ENCODE measurements at places on chromosomes 2 and 18. TPM values are rescaled to one million over a fixed set of nuclear protein-coding genes. Genes with fewer than 3 reads are reported as not detected.

DNA sequence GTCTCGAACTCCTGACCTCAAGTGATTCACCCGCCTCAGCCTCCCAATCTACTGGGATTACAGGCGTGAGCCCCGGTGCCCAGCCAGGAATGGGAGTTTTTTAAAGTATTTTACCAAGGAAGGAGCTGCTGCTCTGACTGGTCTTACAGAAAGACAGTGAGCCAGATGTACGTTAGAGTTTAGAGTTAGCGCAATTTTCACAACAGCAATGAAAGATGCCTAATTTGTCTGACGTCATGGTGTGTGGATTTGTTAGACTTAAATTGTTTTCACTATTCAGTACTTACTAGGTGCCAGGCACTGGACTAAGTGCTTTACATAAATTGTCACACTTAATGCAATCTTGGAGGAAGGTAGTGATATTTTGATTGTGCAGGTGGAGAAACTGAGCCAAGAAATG lies 12.4 kb upstream of the RPL37A start:
- H3K27ac ChIP-seq: no peak overlapping the region
- no peaks in the 10 kb centered on the region for H3K27me3 ChIP-seq
- H3K36me3 ChIP-seq: peaks cover 11% of the 10 kb centered on the region
- no peak for DNase-seq

GRCh38 chr2:163341426-163341825 lies 394.4 kb downstream of the FIGN start:
- no peaks in the 10 kb centered on the region for H3K27me3 ChIP-seq
- H3K4me1 ChIP-seq: no peaks in the 10 kb centered on the region
- H3K4me3 ChIP-seq: no peak overlapping the region

- H3K4me3 ChIP-seq: no peak overlapping the region
- DNase-seq: no peak
- H3K4me1 ChIP-seq: peaks cover 14% of the 10 kb centered on the region
- H3K27me3 ChIP-seq: no peaks in the 10 kb centered on the region
Observed at GRCh38 chr2:16620590-16620989, 45.0 kb downstream of the CYRIA start.

GRCh38 chr2:104375206-104375605 lies 478.7 kb upstream of the POU3F3 start:
- no peaks in the 10 kb centered on the region for H3K4me1 ChIP-seq
- H3K4me3 ChIP-seq: no peak overlapping the region
- H3K36me3 ChIP-seq: no peaks in the 10 kb centered on the region
- no peaks in the 10 kb centered on the region for H3K27me3 ChIP-seq

Gene EMX1
- total RNA-seq: not detected

GRCh38 chr2:60485055-60485454 lies 68.4 kb downstream of the BCL11A start:
- no peak for DNase-seq
- H3K4me3 ChIP-seq: no peak overlapping the region
- H3K36me3 ChIP-seq: no peaks in the 10 kb centered on the region

All from activated CD8-positive, alpha-beta memory T cell treated with anti-CD3 and anti-CD28 coated beads, Interleukin-2, amount 10 ng/mL, durations not matched to agents 7 days and 5 days (primary cell).